ENCODE measurements at places on chromosomes 13 and 19. TPM values are rescaled to one million over a fixed set of nuclear protein-coding genes. Genes with fewer than 3 reads are reported as not detected.

DNA sequence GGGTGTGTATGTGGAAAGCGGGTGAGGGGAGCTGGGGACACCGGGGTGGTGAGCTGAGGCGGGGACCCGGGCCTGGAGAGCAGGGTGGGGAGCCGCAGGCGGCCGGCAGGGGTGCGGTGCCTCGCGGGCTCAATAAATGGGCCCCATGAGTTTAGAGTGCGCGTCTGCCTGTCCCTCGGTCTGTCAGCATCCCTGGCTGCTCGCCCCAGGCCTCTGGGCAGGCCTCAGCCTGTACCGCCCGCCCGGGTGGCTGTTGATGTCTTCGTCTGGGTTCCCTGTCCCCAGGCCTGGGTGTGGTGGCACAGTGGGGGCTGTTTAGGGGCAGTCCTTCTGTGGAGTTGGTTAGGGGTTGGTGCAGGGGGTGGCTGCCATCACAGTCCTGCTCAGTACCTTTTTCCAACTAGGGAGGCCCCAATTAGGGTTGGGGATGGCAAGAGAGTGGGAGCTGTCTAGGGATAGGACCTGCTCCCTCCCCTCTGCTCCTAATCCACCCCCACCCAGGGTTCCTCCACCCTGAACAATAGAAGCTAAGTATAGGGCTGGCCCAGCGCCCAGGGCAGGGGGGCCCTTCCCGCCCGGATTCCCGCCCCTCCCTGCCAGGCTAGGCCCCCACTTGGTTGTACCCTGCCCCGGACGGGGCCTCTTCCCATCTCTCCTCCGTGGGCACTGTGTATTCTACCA is 12.2 kb downstream of the CIC start:
- no peak for DNase-seq

DNA sequence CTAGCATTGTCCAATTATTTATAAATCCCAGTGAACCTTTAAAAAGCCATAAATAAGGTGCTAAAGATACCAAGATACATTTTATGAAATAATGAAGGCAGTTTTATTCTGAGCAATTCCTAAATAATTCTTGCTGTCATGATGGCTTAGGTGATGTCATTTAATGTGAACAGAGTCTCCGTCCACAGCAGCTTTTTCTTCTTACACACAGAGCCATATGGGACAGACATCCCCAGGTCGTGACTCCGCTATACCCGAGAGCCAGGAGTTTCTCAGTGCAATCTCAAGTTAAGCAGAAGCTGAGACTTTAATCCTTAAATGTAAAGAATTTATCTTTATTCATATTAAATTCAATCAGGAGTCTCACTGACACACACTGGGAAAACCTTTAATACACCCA is 29.7 kb downstream of the EFNB2 start:
- no peak for DNase-seq

GRCh38 chr13:94157705-94158218 is 321.7 kb downstream of the DCT start:
- DNase-seq = no peak

DNA sequence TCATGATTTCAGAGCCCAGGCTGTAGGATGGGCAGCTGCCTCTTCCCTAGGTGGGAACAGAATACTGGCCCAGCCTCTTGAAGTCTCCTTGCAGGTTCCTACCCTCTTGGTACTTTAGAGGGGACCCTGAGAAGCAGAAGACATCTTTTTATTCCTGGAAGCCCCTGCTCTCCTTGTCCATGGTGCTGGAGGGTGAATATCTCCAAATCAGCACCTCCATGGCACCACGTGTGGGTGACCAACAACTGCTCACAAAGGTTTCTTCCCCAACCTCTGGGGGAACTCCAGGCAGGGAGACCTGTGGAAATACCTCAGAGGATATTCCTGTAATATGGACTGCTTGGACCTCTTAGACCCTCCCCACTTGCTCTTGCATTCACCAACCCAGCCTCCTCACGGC is 48.1 kb upstream of the TSHZ3 start:
- DNase-seq = no peak

- no peak for DNase-seq
These were observed 168.2 kb downstream of the DNAJC15 start for GRCh38 chr13:43191546-43191945.

DNA sequence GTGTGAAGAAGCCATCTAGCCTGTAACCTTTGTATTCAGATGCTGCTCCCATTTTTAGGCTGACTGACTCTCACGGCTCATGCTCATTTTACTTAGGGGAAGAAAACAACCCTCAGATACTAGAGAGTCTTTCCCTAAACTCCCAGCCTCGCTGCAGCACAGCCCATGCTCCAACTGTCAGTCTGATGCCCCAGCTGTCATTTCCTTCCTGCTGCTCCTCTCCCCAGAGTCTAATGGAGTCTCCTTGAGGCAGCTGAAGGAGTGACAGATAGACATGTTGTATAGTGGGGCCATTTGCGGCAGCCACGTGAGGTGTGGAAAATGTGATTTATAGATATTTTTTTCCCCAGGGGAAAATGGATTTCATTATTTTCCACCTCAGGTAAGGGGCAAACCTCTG is 59.2 kb upstream of the OLFM4 start:
- no peak for DNase-seq

- DNase-seq = no peak
These were observed 333.9 kb downstream of the RFC3 start for GRCh38 chr13:34151885-34152284.

DNA sequence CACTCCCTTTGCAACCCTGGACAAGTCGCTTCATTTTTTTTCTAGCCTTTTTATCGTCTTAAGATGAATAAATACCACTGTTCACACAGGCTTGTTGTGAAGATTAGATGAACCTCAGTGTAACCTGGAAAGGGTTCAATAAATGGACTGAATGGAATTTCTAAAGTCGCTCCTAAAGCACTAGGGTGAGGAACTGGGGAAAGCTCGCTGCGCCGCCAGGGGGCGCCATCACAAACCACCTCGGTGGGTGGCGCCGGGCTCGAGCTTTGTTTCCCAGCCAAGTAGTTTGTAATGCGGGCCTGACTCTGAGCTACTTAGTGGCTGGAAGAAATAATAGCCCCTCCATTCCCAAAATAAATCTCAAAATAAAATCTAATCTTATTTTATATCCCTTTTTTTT is 2.2 kb upstream of the CEACAM6 start:
- DNase-seq = peak; percentile 46

CYP2A7 gene
- not detected for polyA plus RNA-seq

ZNF665 gene
- 6.0 TPM for polyA plus RNA-seq

RNF113B gene
- not detected for polyA plus RNA-seq

DNA sequence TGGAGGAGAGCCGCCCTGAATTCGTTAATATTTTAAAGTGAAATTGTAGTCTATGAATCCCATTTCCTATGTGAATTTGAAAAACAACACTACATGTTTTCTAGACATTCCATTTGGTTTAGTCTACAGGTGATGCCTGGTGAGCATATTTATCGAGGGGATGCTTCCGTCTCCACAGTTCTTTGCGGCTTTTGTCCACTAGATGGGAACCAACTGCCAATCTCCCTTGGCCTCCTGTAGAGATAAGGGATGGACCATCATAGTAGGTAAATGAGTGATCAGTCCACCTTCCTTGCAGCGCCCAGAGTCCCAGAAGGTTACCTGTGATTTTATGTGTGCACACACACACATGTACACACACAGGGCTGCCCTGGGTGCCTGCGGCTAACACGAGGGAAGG is 289.8 kb upstream of the SOX21 start:
- no peak for DNase-seq

Data from SK-N-SH (cell line).